ENCODE measurements at places on chromosomes 4 and X.

DNA sequence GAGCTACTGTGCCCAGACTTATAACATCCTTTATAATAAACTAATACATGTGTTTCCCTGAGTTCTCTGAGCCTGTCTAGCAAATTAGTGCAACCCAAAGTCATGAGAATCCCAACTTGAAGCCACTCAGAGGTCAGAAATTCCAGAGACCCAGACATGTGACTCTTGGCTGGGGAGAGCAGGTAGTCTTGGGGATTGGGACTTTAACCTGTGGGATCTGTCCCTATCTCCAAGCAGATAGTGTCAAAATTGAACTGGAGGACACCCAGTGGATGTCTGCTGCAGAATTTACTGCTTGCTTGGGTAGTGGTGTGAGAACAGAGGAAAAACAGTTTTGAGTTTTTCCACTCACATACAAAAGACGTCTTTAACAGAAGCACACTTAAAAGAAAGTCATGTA, 26.4 kb downstream of the ELOVL6 start:
- no peak for DNase-seq

DNA sequence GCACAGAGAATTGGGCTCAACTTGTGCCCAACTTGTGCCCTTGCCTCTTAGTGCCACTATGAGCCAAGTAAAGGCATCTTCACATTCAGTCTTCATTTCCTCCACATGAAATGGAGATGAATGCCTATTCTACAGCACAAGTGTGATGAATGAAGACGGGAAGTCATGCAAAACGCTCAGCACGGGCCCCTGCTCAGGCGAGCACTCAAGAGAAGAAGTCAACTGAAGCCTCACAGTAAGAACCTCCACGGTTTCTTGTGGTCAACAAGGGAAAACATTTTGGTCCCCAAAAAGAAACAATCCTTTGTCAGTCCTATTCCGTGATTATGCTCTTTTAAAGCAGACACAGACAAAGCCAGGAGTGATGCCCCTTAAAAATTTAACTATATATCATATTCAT, 87.0 kb downstream of the IRF2 start:
- DNase-seq = no peak

- no peak for DNase-seq
Observed at GRCh38 chr4:37892641-37893040, 1.8 kb downstream of the TBC1D1 start.

- no peak for DNase-seq
Observed at GRCh38 chr4:113990886-113991285, 11.4 kb upstream of the ARSJ start.

DNA sequence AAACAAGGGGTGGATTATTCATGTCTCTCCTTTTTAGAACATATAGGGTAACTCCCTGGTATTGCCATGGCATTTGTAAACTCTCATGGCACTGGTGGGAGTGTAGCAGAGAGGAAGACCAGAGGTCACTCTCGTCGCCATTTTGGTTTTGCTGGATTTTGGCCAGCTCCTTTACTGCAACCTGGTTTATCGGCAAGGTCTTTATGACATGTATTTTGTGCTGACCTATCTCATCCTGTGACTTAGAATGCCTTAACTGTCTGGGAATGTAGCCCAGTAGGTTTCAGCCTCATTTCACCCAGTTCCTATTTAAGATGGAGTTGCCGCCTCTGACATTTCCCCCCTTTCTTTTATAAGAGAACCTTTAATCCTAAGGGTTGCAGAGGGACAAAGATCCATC, 45.8 kb downstream of the MGST2 start:
- no peak for DNase-seq

- no peak for DNase-seq
Observed at GRCh38 chr4:2104556-2105345, 45.6 kb downstream of the NAT8L start.

- no peak for DNase-seq
Observed at GRCh38 chr4:40490481-40490880, 139.2 kb downstream of the RBM47 start.

- no peak for DNase-seq
Observed at GRCh38 chrX:130645955-130646583, 244.3 kb downstream of the RBMX2 start.

DNA sequence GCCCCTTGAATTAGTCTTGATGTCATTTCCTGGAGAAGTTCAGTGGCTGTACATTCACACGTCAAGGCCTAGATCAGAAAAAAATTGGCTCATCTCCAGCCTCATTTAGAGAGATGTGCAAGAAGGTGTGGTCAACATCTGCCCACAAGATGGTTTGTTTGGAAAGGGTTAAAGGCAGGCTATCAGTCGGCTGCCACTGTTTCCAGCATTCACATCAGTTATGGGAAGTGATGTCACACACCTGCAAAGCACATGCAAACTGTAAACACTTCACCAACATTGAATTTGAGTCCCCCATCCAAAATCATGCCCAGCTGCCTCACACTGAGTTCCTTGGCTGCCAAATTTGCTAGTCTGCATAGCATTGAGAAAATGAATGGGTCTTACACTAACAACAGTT, 498.3 kb upstream of the INTU start:
- no peak for DNase-seq

- no peak for DNase-seq
Observed at GRCh38 chr4:183399616-183400015, 44.8 kb upstream of the CDKN2AIP start.

Data from hepatic stellate cell (primary cell).